ENCODE measurements at places on chromosomes 4 and X. TPM values are rescaled to one million over a fixed set of nuclear protein-coding genes. Genes with fewer than 3 reads are reported as not detected.

Gene REELD1
- not detected for total RNA-seq

Gene CXorf49
- not detected for total RNA-seq

Gene CXCL5
- 12.4 TPM for total RNA-seq

Gene GPR82
- total RNA-seq, result not detected

Gene CLOCK
- 10.5 TPM for total RNA-seq

Gene SPACA5
- not detected for total RNA-seq

Gene EGF
- total RNA-seq, result 0.25 TPM

Gene DCAF12L2
- under 0.01 TPM for total RNA-seq

Gene ADGRL3
- 1.4 TPM for total RNA-seq

Gene GIMD1
- not detected for total RNA-seq

Gene COL4A5
- total RNA-seq, result 19.6 TPM

Gene BEX5
- total RNA-seq, result 0.16 TPM

Gene CPEB2
- 7.0 TPM for total RNA-seq

Gene ARX
- not detected for total RNA-seq

Gene PAGE5
- total RNA-seq, result not detected

Gene TCEAL7
- total RNA-seq, result 11.8 TPM

Gene TKTL1
- not detected for total RNA-seq

Gene ART3
- not detected for total RNA-seq

Gene TMPRSS11D
- total RNA-seq, result not detected

Gene TEC
- total RNA-seq, result 0.33 TPM

Gene C4orf54
- not detected for total RNA-seq

Gene NCAPG
- 1.4 TPM for total RNA-seq

Gene LUZP4
- not detected for total RNA-seq

Gene PITX2
- total RNA-seq, result 0.49 TPM

Gene ADH1C
- total RNA-seq, result not detected

Gene BTC
- total RNA-seq, result 1.5 TPM

Gene BLTP1
- 23.3 TPM for total RNA-seq

Gene MYOZ2
- not detected for total RNA-seq

Gene P2RY8
- not detected for total RNA-seq

Gene ADGRG4
- not detected for total RNA-seq

Gene KCND1
- 3.4 TPM for total RNA-seq
